ENCODE measurements at places on chromosomes 4 and X.

- DNase-seq, result no peak
Observed at GRCh38 chrX:118963159-118963558, 11.3 kb upstream of the LONRF3 start.

GRCh38 chr4:41156574-41156973, 57.8 kb downstream of the APBB2 start:
- no peak for DNase-seq

- DNase-seq, result peak; percentile 25
Observed at GRCh38 chr4:100095729-100096595, 94.3 kb downstream of the DDIT4L start.

DNA sequence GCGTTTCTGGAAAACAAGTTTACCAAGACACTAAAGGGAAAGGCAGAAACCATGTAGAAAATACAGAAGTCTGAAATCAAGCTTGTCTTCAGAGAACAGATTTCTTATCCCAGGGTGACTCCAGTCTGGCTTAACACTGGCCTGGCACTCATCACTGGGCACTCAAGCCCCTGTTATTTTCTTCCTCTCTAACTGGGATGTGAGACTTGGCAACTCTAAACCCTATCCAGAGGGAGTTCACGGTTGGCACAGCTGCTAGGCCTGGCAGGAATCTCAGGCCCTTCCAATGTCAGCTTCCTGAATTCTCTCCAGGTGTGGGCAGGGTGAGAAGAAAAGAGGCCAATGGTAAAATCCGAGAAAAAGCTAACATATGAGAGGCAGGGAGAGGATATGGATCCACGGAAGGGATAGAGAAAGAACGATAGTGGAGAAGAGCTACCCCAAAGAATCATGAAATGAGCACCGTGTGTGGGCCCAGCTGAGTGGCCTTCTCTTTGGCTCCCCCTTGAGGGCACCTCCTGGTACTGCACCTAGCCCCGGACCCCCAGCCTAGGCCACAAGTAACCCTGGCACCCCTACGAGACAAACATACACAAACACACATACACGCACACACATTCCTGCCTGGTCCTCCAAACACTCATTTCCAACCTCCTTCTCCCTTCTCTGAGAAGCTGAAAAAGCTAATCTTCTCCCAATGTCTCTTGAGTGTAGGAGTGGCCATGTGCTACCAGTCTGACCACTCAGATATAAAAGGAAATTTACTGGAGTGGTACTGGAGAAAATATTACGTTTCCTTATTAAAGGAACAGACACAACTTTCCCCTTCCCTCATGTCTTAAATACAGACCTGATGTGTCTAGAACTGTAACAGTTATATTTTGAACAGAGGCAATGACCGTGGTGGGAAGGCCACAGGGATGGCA, 16.6 kb upstream of the PTCHD1 start:
- no peak for DNase-seq

- DNase-seq, result no peak
Observed at GRCh38 chr4:89582756-89583505, 254.0 kb downstream of the SNCA start.

GRCh38 chrX:63652086-63652765, 132.8 kb downstream of the ARHGEF9 start:
- no peak for DNase-seq
